CD4-positive, alpha-beta memory T cell (primary cell): ENCODE measurements at places on chromosomes 4 and X. TPM values are rescaled to one million over a fixed set of nuclear protein-coding genes. Genes with fewer than 3 reads are reported as not detected.

The PARM1 gene
- polyA plus RNA-seq, result 0.28 TPM

The VCX3A gene
- polyA plus RNA-seq, result not detected

DNA sequence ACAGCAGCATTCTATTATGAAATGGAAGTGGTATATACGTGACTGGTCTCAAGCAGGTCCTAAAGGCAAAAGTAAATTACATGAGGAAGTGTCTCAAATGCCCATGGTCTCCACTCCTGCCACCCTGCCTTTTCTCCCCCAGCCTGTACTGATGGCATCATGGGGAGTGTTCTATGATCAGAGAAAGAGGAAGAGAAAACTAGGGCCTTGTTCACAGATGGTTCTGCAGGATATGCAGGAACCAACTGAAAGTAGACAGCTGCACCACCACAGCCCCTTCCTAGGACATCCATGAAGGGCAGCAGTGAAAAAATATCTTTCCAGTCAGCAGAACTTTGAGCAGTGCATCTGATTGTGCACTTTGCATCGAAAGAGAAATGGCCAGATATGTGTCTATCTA, 901.5 kb downstream of the ARAP2 start:
- H3K4me1 ChIP-seq, result no peaks in the 10 kb centered on the region
- H3K4me3 ChIP-seq, result no peak overlapping the region
- H3K27ac ChIP-seq, result no peak overlapping the region
- no peak for DNase-seq
- H3K27me3 ChIP-seq, result no peaks in the 10 kb centered on the region
- no peaks in the 10 kb centered on the region for H3K36me3 ChIP-seq

DNA sequence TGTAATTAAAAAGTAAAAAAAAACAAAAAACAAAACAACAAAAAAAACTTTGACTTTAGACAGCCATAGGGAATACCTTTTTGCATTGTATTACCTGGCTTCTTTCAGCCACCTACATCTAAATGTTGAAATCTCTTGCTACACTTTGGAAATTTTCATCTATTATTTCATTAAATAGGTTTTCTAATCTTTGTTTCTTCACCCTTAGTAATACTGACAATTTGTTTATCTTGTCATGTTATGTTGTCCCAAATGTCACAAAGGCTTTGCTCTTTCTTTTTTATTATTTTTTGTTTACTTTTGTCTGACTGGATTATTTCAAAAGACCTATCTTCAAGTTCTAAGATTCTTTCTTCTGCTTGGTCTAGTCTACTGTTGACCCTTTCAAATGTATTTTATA, 7.5 kb downstream of the PF4 start:
- DNase-seq, result no peak
- no peaks in the 10 kb centered on the region for H3K36me3 ChIP-seq
- H3K4me3 ChIP-seq, result no peak overlapping the region
- no peaks in the 10 kb centered on the region for H3K4me1 ChIP-seq
